EH (cell line): ENCODE measurements at places on chromosomes 6 and 20.
A peak's percentile ranks its signal among the peaks of the same experiment; 100 is the strongest.

GRCh38 chr6:5967594-5967993 lies 39.1 kb downstream of the NRN1 start:
- DNase-seq = peak; percentile 5

DNA sequence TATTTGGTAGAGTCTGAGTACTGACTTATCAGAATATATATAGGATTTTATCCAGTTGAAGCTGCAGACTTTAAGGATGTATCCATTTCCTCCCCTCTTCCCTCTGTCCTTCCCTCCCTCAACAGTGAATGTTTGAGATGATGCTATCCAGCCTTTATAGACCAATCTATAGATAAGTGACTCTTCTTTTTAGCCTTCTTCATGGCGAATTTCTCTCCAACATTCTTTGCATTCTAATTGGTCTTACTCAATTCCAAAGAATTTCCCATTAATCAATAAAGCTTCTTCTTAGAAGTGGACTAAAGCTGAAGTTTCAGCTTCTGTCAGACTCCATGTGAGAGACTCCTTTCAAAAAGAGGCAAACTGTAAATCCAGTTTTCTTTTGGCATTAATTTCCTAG lies 99.3 kb downstream of the AIG1 start:
- DNase-seq = peak; percentile 37

DNA sequence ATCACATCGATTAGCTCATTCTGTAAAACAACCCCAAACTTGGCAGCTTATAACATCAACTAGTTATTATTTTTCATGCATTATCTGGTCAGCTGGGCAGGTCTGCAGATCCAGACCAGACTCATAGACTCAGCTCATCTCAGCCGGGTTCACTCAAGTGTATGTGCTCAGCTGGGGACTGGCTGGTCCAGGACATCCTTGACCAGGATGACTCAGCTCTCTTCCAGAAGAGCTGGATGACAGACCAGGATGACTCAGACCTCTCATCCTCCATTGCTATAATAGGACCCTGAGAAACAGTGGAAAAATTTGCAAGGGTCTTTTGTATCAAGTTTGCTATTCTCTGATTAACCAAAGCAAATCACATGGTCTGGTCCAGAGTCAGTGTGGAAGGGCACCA lies 312.5 kb upstream of the PLCB4 start:
- peak; percentile 97 for DNase-seq

DNA sequence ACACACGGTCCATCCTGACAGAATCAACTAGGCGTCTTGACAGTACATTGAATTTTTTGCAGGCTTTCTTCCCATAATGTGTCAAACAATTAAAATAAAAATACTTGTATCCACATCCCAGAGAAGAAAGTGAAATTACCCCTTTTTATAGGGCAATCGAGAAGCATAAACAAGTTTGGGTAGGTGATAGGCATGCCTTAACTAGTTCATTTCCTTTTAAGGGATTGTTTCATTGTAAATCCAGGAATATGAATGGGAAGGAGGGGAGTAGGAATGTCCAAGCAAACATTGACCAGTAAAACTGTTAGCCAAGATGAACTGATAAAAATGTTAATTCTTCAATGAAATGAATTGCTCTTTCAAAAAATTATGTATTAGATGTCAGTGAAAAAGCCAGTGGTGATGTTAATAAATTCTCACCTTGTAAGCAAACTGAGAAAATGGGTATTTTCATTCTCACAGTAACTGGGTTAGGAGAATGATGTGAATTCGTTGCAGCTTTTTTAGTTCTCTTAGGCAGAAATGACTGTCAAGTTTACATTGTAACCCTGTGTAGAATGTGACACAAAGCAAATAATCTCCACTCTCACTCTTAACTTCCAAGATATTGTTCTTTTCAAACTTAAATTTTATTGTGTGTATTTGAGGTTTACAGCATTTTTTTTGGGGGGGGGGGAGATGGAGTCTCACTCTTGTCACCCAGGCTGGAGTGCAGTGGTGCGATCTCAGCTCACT lies 31.6 kb downstream of the SASH1 start:
- DNase-seq = peak; percentile 38

GRCh38 chr6:34671801-34672656 lies 24.5 kb downstream of the ILRUN start:
- peak; percentile 64 for DNase-seq

GRCh38 chr20:34887023-34887422 lies 10.6 kb downstream of the ACSS2 start:
- DNase-seq = no peak

DNA sequence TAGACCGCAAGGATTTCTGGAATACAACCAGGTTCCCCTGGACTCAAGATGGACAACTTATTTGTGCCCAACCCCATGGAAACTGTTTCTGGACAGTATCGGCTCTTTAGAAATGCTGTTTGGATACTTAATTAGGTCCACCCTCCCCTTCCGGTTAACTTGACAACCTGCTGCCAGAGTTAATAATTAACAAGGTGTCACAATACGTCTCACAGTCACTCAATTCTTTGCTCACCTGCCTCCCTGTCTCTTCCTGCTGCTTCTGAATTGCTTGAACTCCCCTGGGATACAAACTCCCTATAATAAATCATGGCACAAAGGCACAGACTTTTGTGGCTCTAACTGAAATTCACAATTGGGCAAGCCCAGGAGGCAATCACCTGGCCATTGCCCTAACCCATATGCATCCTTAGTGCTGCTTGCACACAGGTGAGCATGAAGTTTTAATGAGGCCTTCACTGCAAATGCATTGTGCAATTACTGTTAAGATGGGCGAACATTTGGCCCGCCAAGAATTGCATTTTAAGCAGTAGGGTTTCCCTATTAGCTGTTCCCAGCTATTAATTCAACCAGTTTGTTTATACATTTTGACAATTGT lies 504.4 kb upstream of the NOX3 start:
- no peak for DNase-seq

GRCh38 chr6:133245007-133245406 lies 3.9 kb downstream of the EYA4 start:
- no peak for DNase-seq

- DNase-seq = no peak
Observed at GRCh38 chr6:168366473-168366872, 46.9 kb upstream of the DACT2 start.
